ENCODE measurements at places on chromosomes 7 and 10.
A peak's percentile ranks its signal among the peaks of the same experiment; 100 is the strongest.

GRCh38 chr7:131218727-131219128, 108.9 kb upstream of the MKLN1 start:
- DNase-seq = no peak

- DNase-seq = no peak
These were observed 35.0 kb upstream of the ZNF32 start for GRCh38 chr10:43683451-43684291.

DNA sequence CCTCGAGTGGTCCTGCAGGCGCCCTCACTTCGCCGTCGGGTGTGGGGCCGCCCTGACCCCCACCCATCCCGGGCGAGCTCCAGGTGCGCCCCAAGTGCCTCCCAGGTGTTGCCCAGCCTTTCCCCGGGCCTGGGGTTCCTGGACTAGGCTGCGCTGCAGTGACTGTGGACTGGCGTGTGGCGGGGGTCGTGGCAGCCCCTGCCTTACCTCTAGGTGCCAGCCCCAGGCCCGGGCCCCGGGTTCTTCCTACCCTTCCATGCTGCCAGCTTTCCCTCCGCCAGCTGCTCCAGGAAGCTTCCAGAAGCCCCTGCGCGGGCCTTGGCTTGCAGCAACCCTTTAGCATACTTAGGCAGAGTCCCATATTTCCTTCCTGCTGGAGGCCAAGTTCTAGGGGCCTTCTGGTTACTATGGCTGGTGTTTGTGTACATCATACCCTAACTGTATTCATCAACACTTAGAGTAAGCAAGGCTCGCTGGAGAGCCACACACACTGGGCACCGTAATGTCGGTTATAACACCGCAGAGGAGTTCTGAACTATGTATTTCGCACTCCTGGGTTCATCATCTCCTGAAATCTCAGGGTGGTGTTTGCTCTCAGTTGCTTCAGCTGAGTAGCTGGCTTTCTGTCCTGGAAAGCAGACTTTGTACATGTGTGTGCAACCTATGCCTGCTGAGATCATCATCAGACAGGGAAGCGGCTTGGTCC, 471 bp downstream of the MGMT start:
- no peak for DNase-seq

GRCh38 chr7:24740871-24741270, 16.4 kb downstream of the GSDME start:
- no peak for DNase-seq

- no peak for DNase-seq
These were observed 110.3 kb downstream of the RNF133 start for GRCh38 chr7:122588621-122589020.

DNA sequence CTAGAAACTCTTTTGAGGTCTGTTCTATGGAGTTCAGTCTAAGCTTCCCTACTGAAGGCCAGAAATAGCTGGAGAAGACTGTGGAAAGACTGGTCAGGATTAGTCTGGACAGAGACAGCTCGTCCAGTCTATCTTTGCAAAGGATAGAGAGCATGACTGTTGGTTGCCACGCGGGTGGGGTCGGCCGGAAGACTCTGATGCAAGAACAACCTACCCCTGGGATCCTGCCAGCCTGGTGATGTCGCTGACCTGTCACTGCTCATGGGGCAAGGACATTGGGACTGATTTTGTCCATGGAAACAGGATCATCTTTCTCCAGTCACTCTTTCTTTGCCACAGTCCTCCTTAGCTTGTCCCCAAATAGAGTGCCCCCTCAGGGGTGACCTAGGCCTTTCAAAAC, 337.6 kb upstream of the NPSR1 start:
- DNase-seq = no peak

DNA sequence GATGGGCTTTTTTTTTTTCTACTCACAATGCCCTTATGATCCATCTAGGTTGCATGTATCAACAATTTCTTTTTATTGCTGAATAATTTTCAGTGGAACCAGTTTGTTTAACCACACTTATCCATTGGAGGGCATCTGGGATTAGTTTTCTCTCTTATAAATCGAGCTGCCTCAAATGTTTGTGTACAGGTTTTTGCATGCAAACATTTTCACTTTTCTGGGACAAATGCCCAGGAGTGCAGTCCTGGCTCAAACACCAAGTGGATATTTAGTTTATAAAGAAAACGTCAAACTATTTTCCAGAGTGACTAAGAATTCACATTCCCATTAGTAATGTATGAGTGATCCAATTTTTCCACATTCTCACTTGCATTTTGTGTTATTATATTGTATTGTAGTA, 313.4 kb downstream of the CXCL12 start:
- DNase-seq = no peak

- no peak for DNase-seq
These were observed 167.1 kb upstream of the RHEB start for GRCh38 chr7:151686826-151687225.

DNA sequence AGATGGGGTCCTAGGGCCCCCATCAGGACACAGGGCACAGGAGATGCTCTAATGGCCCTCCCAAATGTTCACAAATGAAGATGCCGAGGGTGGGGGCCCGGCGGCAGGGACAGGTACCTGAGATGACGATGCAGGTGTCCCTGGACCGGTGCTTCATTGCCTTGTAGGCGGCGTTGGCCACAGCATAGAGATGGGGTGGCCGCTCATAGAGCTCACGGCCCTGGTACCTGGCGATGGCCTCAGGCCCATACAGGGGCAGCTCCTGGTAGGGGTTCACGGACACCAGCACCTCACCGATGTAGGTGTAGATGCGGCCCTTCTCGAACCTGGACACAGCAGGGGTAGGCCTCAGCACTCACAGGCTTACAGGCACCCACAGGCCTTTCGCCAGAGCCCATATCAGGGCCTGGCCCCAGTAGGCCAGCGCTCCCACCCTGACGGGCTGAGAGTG, 2.0 kb downstream of the MYO1G start:
- DNase-seq = no peak

DNA sequence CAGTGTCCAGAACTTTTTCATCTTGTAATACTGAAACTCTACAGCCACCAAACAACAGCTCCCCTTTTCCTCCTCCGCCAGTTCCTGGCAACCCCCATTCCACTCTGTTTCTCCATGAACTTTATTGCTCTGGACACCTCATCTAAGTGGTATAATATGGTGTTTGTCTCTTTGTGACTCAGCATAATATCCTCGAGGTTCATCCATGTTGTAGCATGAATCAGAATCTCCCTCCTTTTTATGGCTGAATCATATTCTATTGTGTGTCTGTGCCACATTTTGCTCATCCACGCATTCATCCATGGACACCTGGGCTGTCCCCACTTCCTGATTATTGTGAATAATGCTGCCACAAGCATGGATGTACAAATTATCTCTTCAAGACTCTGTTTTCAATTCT, 124.4 kb upstream of the FGFR2 start:
- DNase-seq = no peak

GRCh38 chr10:118057361-118057760, 10.6 kb upstream of the RAB11FIP2 start:
- DNase-seq = no peak

DNA sequence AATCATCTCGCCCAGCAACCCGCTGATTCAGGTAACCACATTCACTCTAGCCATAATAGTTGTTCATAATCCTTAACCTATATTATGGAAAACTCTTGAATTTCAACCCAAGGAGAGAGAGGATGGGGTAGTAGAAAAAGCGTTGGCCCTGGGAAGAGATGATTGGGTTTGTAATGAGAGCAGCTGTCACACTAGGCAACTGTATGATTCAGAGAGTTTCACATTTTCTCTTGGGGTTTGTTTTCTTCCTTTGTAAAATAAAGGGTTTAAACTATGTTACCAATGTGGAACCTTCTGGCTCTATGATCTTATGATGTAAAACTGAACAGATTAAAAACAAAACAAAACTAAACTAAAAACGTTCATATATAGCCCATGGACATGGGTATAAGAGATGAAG, 705.2 kb upstream of the IGFBP3 start:
- no peak for DNase-seq

DNA sequence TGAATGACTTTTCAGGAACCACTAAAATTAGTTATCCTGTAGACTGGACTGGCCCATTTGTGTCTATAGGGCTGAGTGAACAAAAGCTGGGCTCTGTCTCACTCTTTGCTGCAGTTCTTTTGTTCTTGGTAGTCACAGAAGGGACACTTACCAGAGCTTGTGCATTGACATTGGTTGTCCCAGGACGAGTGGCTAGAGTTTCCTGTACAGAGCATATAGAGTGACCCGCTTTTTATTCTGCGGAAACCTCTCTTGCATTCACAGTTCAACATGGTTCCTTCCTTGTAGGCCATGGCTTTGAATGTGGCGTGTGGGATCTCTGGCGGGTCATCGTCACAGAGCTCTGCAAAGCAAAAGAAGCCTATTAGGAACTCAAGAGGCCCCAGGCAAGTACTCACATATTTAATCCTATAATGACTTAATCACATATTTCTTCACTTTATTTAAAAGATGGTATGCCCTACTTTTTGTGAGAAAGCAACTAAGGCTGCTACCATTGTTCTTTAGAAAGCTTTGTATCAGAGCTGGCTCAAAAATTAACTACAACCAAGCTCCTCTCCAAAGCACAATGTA, 36.4 kb downstream of the IL2RA start:
- no peak for DNase-seq

- no peak for DNase-seq
These were observed 4.6 kb downstream of the AGMO start for GRCh38 chr7:15557186-15557585.

- DNase-seq = peak; percentile 26
These were observed 745 bp downstream of the YWHAG start for GRCh38 chr7:76358011-76358480.

- no peak for DNase-seq
These were observed 206.7 kb upstream of the KCTD7 start for GRCh38 chr7:66421830-66422475.

DNA sequence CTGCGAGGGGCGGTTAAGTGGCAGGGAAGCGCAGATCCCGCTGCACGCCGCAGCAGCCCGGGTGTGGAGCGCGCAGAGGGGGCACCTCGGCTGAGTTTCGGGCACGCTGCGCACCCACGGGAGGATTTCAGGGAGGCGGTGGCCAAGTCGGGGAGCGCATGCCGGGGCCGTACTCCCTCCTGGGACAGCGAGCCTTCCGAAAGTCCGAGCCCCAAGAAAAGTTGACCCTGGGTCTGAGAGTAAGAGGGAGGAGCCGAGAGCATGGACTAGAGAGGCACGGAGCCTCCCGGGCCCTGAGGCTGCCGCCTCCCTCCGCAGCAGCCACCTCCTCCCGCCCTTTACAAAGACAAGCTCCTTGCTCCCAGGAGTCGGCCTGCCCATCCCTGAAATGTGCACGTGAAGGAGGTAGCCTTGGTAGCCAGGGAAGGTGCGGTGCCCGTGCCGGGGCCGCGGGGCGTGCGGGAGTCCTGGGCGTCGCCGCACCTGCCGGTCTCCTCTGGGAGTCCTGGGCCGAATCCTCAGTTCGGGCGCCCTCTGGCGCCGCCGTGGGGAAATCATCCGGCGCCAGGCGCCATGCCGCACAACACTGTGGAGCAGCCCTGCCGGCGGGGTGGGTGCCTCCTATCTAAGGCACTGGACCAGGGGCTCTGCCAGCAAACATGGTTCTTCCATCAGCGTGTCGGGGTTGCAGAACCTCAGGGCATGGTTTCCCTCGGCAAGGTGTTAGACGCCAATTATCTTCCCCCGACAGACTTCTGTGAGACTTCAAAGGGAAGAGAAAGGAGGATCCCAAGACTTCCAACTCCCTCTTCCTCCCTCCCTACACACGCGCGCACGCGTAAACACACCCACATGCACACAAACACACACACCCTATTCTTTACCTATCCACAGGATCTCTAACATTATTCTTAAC, 104.0 kb downstream of the TRIL start:
- DNase-seq = peak; percentile 9

- DNase-seq = no peak
These were observed 79.5 kb upstream of the GPR141 start for GRCh38 chr7:37604078-37604477.

DNA sequence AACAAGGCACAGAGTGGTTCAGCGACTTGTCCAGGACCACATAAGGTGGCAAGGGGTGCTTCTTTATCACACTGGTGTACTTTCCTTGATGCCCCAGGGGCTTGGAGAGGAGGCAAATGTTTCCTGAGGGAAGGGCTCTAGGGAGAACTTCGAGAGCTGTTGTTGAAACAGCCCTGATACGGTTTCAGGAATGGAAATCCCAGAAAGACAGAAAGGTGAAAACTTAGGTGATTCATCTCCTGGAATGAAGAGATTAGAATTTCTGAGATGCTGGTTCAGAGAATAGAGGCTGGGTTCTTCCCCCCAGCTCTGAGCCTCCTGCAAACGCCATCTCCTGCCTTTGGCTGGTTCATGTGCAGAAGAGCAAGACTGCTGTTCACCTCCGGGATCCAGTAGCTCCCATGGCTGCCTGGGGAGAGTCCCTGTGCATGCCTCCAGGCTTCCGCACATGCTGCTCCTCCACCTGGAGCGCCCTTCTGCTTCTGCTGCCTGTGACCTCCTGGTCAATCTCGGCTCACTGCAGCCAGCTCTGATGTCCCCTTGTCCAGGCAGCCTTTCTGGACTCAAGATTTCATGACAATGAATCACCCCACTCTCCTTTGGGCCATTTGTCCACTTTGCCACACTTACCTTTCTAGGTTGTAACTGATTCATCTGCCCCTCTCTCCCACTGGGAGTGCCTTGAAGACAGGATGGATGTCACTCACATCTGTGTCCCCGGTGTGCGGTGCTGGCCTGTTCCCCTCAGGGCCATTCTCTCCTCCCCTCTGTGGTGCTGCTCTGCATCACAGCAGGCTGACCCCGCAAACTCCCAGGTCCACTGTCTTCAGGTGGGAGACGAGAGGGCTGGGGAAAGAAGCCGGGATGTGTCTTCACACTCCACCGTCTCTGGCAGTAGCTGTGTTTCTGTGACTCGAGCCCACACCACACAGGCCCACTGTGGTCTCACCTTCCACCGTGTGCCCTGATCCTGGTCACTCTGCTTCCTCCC, 3.6 kb upstream of the CDH23 start:
- DNase-seq = no peak

DNA sequence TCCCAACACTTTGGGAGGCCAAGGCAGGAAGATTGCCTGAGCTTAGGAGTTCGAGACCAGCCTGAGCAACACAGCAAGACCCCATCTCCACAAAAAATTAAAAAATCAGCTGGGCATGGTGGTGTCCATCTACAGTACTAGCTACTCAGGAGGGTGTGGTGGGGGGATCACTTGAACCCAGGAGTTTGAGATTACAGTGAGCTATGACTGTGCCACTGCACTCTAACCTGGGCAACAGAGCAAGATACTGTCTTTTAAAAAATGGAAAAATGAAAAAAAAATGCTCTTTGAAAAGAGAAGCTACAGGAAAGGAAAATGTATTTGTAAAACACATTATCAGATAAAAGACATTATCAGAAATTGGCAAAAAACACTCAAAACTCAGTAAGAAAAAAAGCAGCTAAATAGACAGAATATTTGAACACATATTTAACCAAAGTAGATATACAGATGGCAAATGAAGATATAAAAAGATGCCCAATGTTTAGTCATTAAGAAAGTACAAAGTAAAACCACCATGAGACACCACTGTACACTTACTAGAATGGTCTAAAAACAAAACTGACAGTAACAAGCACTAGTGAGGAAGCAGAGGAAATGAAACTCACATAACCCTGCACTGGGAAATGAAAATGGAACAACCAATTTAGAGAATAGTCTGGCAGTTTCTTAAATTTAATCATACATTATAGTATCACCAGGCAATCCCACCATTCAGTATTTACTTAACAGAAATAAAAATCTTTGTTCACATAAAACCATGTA, 40.5 kb downstream of the NRBF2 start:
- no peak for DNase-seq

- DNase-seq = no peak
These were observed 121.6 kb upstream of the KAT6B start for GRCh38 chr10:74704629-74705357.
